Tibial artery (tissue), 4 donors: ENCODE measurements at places on chromosomes 11 and 22.

DNA sequence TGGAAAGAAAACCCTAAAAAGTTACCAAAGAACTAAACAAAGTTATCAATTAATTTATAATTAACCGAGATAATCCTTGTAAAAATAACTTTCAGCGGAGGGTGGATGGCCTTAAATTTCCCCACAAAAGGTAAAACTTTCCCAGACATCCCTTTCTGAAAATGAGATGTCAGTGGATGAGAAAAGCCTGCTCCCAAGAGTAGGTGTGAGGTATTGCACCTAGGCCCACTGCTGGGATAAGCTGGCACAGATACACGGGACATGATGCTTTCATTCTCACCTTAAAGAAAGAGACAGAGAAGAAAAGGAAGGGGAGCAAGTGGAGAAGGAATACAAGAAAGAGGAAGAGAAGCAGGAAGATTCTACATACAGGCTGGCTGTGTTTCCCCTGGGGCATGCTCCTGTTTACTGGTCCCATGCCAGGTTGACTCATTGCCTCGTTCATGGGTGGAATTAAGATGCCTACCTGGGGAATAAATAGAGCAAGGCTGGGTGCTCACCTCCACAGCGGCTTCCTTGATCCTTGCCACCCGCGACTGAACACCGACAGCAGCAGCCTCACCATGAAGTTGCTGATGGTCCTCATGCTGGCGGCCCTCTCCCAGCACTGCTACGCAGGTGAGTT, at the start of gene SCGB2A2:
SCGB2A2 (plus strand) TSS at position 505 of the 625 bp plus-strand sequence; CDS start at position 564, 59 bp downstream.
- no peak for DNase-seq

DNA sequence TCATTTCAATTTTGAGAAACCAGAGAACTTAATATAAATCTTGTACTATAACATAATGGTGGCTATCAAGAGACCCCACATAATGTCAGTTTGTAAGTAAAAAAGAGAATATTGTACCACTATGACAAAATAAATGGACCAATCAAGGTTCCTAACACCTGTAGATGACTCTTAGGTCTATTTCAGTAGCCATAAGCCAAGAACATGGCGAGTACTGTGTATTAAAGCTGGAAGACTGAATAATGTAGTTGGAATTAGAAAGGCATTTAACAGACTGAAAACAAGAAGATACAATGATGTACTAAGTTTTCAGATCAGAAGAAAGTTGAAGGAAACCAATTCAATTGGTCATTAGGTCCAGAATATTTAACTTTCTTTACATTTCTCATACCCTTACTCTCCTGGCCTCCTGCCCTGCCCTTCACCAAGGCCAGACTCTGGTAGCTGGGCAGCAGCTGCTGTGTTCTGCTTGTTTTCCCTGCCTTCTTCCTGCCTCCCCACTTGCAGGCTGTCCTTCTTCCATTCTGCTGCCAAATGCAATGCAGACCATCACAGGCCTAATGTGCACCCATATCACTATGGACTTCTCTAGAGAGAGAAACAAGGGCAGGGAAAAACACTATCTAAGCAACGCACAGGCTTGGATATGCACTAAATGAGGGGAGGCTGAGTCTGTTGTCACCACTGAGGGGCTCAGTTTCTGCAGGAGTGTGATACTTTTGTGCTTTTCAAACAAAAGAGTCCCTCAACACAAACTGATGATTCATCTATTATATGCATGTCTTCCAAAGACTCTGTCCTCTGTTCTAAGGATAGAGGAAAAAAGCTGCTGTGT, 60.1 kb downstream of the RAB30 start:
- DNase-seq, result no peak

DNA sequence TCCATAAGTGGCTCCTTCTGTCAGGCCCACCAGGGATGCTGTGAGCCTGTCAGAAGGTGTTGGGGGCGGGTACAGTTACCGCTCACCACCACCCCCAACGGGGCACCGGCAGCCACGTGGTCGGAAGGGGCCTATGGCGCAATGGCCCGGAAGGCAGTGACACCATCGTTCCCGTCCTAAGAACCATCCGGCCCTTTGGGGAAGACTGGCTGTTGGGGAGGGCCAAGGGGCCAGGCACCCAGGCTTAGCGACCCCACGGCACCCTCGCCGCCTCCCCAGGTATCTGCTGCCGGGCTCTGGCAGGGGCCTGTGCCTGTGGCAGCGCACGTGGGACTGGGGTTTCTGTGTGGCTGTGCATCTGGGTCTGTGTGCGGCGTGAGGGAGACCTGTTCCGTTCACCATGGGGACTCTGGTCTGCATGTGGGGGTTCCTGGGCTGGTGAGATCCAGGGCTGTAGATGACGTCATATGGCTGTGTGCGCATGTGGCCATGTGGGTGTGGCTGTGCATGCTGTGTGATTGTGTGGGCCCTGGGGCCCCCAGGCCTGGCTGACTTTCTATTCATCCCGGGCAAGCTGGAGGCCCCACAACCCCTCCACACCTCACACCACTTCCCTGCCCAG, 717 bp downstream of the OSM start:
- DNase-seq, result peak; percentile 67

- DNase-seq, result peak; percentile 61
Measured at GRCh38 chr11:114316980-114317786, 21.0 kb downstream of the NNMT start.

DNA sequence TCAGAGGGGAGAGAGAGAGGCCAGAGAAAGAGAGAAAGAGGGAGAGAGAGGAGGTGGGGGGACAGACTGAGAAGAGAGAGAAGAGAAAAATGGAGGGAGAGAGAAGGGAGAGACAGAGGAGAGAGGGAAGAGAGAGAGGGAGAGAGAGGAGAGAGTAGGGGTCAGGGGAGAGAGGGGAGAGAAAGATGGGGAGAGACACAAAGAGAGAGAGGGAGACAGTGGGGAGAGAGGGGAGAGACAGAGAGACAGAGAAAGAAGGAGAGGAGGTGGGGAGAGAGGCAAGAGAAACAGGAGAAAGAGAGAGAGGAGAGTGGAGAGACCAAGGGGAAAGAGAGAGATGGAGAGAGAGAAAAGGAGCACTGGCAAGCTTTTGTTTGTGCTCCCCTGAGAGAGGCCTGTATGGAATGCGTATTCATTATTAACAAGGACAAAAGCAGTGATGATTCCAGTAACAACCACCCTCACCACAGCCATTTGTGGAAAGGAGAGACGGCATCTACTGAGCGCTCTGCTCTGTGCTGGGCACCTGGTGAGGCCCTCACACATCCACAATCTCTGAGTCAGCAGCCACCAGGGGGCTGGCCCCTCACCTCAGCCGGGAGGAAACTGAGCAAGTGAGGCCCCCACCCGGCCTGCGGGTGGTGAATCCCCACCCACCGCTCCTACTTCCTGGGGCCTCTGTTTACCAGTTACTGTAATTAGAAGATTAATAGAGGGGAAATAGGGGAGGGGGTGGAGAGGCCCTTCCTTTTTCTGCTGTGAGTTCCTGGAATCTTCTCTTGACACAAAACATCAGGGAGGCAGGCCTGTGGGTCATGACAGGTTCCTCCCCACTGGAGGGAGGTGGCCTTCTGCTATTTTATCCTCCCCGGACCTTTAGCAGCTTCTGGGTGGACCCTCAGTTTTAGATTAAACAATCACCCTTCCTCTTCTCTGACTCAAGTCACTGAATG, 14.6 kb upstream of the MIAT start:
- DNase-seq, result no peak

DNA sequence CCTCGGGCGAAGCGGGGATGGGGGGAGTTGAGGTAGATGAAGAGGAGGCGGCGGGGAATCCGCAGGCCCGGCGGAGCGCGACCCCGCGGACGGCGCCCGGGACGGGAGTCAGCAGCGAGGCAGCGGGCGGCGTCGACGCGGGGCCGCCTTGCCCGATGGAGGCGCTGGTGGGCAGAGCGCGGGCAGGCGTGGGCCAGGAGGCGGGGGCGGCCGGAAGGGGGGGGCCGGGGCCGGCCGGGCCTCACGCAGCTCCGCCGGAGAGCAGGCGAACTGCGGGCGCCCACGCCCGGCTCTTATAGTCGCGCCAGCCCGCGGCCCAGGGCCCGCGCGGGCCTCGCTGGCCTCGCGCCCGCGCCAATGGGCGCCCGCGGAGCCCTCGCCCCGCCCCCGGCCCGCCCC, at the start of gene IGF2:
IGF2 (minus strand) TSS at position 267 of the 399 bp plus-strand sequence. CDS start 3,866 bp downstream, outside the sequence.
- DNase-seq, result no peak

- DNase-seq, result peak; percentile 23
Measured at GRCh38 chr11:10751581-10751940, 515 bp downstream of the CTR9 start.

- DNase-seq, result no peak
Measured at GRCh38 chr11:119041821-119042514, 11.3 kb upstream of the SLC37A4 start.

GRCh38 chr11:120633616-120634393, 122.3 kb downstream of the GRIK4 start:
- no peak for DNase-seq

DNA sequence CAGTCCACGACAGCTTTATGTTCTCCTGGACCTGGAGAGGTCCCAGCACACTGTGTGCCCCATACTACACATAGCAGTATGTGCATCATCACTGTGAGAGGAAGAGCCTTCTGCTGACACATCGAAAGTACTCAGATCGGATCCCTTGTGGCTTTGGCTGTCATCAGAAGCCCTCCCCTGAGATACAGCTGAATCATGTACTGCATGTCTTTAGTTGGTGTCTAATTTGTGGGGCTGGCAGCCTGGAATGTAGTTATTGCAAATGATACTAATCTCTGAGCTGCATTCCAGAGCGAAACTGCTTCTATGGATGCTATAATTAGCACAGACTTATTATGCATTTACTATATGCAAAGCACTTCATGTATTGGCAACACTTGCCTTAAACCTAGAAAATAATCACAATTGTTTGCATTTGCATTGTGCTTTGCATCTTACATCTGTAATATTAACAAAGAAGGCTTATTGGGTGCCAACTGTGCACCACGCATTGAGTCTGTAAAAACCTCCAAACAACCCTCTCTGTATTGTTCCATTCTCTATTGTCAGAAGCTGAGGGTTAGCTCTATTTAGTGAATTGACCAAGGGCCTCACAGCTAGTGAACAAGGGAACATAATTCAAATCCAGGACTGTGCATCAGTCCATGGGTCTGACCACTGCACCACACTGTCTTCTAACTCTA, 89.2 kb upstream of the CRTAM start:
- DNase-seq, result peak; percentile 60

GRCh38 chr11:37710031-37710430, 1112.0 kb upstream of the RAG2 start:
- no peak for DNase-seq

DNA sequence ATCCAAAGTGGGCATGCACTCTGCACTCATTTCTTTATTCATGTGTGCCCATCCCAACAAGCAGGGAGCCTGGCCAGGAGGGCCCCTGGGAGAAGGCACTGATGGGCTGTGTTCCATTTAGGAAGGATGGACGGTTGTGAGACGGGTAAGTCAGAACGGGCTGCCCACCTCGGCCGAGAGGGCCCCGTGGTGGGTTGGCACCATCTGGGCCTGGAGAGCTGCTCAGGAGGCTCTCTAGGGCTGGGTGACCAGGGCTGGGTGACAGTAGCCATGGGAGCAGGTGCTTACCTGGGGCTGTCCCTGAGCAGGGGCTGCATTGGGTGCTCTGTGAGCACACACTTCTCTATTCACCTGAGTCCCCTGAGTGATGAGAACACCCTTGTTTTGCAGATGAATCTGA, 129.3 kb upstream of the B3GAT1 start:
- DNase-seq, result no peak
